ENCODE measurements at places on chromosomes 13 and 19.

DNA sequence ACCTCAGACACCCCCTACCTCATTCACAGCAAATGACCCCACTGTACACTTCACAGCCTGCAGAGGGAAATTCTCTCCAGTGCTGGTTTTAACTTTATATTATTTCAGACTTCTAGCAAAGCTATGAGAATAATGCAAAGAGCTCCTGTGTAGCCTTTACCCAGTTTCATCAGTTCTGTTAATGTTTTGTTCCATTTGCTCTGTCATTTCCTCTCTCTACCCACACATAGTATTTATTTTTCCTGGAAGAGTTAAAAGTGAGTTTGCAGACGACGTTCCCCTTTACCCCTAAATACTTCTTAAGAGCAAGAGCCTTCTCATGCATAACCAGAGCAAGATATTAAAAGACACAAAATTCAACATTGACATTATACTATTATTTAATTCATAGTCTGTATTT, 49.9 kb upstream of the ADGRE1 start:
- no peak for DNase-seq

DNA sequence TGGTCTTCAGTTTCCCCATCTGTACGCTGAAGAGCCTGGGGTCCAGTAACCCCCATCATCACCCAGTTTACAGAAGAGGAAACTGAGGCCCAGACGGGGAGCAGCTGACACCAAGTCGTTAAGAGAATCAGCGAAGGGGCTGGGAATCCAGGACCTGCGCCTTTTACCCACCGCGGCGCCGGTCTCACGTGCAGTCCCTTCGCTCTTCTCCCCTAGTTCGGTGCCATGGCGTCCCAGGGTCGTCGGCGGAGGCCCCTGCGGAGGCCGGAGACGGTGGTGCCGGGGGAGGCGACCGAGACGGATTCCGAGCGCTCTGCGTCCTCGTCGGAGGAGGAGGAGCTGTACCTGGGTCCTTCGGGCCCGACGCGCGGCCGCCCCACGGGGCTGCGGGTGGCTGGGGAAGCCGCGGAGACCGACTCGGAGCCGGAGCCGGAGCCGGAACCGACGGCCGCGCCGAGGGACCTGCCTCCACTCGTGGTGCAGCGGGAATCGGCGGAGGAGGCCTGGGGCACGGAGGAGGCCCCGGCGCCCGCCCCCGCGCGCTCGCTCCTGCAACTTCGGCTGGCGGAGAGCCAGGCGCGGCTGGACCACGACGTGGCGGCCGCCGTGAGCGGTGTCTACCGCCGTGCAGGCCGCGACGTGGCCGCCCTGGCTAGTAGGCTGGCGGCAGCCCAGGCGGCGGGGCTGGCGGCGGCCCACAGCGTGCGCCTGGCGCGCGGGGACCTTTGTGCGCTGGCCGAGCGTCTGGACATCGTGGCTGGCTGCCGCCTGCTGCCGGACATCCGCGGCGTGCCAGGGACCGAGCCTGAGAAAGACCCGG, 698 bp downstream of the BLOC1S3 start:
- peak; percentile 73 for DNase-seq

GRCh38 chr13:95503662-95504061, 48.9 kb upstream of the CLDN10 start:
- no peak for DNase-seq

GRCh38 chr13:20873348-20873747, 29.2 kb downstream of the XPO4 start:
- DNase-seq = no peak

DNA sequence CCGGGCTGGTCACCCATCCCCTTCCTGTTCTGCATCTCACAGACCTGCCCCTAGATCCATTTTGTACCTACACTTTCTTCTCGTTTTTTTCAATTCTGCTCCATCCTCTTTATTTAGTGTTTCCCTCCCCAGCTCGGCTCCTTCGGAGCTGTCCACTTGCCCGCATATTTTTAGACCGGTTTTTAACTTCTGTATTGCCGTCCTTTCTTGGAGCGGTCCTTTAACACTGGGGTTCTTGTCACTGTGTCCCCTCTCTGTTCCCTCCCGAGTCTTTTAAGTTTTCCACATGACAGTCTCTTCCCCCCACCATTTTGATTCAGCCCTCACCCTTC, 1.7 kb downstream of the ARHGAP35 start:
- DNase-seq = peak; percentile 25

DNA sequence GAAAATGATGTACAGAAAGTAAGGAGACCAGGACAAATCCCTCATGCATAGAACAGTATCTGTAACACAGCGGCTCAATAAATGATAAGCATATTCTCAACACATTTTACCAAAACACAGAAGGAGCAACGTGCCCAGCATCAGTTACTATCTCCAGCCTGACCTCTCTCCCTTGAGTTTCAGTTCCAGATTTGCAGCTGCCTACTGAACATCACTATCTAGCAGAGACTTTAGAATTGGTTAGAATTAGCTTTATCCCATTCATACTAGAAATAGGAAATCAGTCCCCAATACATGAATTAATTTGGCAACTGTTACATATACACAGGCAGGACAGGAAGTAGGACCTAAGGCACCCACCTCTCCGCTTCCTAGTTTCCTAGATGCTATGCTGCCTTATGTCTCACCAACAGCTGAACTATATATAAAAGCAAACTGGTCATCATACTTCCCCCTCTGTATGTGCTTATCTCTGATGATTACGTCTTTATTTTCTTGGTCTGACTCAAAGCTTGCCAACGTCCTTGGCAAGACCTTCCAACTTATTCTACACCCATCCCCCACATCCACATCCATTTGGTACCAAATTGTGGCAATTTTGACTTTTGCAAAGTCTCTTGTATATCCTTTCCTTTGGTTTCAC, 61.1 kb downstream of the SACS start:
- no peak for DNase-seq

DNA sequence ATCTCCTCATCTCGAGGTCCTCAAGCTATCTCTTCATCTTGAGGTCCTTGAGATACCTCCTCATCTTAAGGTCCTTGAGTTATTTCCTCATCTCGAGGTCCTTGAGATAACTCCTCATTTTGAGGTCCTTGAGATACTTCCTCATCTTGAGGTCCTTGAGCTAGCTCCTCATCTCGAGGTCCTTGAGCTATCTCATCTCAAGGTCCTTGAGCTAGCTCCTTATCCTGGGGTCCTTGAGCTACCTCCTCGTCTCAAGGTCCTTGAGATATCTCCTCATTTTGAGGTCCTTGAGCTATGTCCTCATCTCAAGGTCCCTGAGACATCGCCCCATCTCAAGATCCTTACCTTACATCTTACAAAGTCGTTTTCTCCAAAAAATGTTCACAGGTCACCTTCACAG, 18.7 kb downstream of the VAV1 start:
- DNase-seq = no peak

DNA sequence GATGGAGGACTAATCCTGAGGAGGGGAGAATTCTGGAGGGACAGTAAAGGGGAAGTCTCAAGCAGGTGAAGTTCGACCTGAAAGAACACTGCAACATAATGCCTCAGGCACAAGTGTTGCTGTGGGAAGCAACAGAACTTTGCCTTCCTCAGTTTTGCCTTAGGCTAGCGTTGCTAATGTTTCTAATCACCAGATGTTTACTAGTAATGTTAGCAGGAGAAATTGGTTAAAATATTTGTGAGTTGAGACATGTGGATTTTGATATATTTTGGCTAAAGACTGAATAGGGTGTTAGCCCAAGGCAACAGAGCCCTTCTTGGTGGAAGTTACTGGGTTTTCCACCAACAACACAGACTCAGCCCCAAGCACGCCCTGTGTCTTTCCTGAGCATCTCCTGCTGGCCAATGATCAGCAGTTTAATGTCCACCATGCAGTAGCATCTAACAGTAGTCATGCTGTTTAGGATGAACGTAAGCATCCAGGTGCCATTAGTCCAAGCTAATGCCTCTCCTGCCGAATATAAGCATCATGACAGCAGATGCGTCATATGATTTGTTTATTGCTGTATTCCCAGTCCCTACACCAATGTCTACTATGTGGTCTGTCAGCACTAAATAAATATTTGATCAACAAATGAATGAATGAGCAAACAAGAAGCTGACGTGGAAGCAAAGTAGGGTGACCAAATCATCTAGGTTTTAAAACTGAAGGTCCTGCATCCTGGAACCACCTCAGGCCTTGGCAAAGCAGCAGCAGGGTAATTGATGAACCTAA, 511.9 kb upstream of the HTR2A start:
- no peak for DNase-seq

GRCh38 chr13:42221121-42221765, 50.7 kb upstream of the AKAP11 start:
- DNase-seq = no peak

GRCh38 chr13:54424344-54424743, 1395.7 kb downstream of the OLFM4 start:
- DNase-seq = no peak

DNA sequence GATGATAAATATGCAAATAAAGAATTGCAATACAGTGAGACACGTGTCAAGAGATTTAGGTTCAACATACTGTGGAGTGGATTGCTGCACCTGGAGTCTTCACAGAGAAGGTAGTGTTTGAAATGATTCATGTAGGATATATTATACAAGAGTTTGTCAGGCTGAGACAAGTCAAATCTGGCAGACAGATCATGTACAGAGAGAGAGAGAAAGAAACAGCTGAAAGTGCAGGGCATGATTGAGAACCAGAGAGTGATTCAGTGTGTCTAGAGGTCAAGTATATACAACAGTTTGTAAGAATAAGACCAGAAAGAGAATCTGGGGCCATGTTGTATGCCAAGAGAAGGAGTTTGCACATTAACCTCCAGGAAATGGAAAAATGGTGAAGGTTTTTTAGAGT, 2.1 kb upstream of the VWA8 start:
- no peak for DNase-seq

DNA sequence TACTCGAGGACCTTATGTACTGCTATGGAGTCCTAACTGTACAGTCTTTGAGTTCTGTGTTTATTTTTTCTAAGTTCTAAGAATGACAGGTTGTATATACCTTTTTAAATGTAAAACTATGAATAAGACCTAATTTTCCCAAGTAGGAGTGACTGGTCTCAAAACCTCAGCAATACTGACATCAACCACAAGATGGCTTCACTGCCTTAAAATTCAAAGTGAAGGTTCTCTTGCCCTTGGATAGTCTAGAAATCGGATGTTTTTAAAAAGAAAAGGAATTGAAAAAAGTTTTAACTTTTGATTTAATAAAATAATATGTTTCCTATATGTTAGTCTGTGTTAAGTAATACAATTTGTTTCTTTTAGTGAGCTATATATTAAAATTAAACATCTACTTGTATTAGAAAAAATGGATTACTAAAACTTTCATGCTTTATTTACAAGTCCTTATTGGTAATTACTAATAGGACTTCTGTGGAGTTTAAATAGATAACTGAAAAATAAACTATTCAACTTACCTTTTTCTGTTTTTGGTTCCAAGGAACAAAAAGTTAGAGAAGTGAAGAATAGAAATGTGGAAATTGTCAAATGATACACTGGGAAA, 52.0 kb downstream of the TDRD3 start:
- peak; percentile 66 for DNase-seq

- DNase-seq = peak; percentile 77
Observed at GRCh38 chr19:1064661-1065605, 2.0 kb upstream of the ARHGAP45 start.

DNA sequence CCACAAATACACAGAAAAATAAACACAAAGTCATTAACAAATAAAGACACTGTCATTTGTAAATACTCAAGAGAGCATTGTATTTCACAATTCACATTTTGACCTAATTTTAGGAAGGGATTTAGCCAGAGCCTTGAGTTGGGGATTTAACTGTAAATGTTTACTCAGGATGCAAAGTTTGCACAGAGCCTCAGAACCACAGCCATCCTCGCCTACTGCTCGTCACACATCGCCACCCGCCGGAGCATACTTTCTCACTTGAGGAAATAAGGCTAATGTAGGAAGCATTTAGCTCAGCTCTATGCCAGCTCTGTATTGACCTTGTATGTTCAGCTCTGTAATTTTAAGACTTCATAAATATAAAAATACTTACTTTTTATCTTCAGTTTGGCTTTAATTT, 442.7 kb downstream of the OXGR1 start:
- DNase-seq = no peak

- DNase-seq = no peak
Observed at GRCh38 chr19:45346449-45346848, 5.9 kb downstream of the KLC3 start.

DNA sequence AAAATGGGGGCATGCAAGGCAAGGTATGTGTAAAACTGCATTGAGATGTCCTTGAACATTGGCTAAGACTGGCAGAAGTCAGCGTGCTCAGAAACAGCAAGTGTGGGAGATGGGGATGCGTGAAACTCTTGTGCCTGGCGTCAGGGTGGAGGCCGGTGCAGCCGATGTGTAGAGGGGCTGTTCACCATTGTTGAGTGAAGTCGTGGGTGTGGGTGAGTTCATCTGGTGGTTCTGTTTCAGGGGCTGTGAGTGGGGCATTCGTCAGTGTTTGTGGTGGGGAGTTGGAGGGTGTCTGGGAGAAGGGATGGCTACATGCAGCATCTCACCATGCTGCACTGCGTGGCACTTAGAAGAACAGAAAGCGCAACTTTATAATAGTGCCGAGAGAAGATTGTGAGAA, 11.4 kb upstream of the MIA start:
- DNase-seq = no peak

- DNase-seq = no peak
Observed at GRCh38 chr13:74710006-74710405, 575.8 kb upstream of the KLF12 start.

- no peak for DNase-seq
Observed at GRCh38 chr13:110565296-110565695, 3.8 kb upstream of the RAB20 start.

GRCh38 chr13:97430296-97430695, 3.7 kb upstream of the RAP2A start:
- no peak for DNase-seq

- no peak for DNase-seq
Observed at GRCh38 chr19:56748378-56748777, 76.8 kb upstream of the ZNF835 start.

DNA sequence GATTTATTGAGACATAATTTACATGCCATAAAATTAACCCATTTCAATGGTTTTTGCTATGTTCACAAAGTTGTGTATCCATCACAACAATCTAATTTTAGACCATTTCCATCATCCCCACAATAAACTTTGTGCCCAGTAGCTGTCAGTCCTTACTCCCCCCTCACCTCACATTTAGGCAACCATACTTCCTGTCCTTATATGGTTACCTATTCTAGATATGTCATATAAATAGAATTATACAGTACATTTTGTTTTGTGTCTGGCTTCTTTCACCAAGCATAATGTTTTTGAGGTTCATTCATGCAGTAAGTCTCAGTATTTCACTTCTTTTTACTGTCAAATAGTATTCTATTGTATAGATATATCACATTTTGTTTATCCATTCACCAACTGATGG, 23.2 kb upstream of the RPL21 start:
- DNase-seq = no peak

DNA sequence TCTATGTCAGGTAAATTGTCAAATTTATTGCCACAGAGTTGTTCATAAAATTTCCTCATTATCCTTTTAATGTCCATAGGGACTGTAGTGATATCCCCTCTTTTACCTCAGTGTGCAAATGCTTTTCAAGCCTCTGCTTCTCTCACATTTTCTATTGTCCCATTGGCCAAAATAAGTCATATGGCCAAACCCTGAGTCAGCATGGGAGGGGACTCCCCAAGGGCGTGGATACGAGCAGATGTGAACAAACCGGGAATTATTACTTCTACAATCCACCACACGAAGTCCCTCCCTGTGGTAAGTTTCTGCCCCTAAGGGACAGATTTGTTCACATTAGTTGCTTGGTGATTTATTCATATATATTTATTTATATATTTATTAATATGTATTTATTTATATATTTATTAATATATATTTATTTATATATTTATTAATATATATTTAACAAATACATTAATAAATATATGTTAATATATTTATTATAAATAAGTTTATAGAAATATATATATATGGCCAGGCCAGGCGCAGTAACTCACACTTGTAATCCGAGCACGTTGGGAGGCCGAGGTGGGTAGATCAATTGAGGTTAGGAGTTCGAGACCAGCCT, 20.1 kb upstream of the CAMSAP3 start:
- DNase-seq = no peak
